H7 (cell line): ENCODE measurements at places on chromosomes 5 and 9. TPM values are rescaled to one million over a fixed set of nuclear protein-coding genes. Genes with fewer than 3 reads are reported as not detected.

NMUR2 gene
- total RNA-seq, result not detected in 2 replicates

ADAMTS16 gene
- 12.3 and 15.1 TPM in 2 replicates for total RNA-seq

ENG gene
- total RNA-seq, result 1.4 and 1.8 TPM in 2 replicates

IRX2 gene
- 51.4 and 74.9 TPM in 2 replicates for total RNA-seq

SPATA31E1 gene
- 0.07 TPM in 1 of 2 replicates, not detected in the other for total RNA-seq

FBXO10 gene
- total RNA-seq, result 13.3 and 17.4 TPM in 2 replicates

PLPP7 gene
- total RNA-seq, result 8.2 and 8.8 TPM in 2 replicates

ROPN1L gene
- 0.26 TPM in 1 of 2 replicates, not detected in the other for total RNA-seq

ZNF608 gene
- 58.7 and 61.6 TPM in 2 replicates for total RNA-seq

ARL14EPL gene
- total RNA-seq, result not detected in 2 replicates

OTP gene
- total RNA-seq, result not detected in 2 replicates

OSMR gene
- 0.26 and 0.38 TPM in 2 replicates for total RNA-seq

BARHL1 gene
- 0.07 TPM in 1 of 2 replicates, not detected in the other for total RNA-seq

CFAP90 gene
- 0.33 TPM in 1 of 2 replicates, not detected in the other for total RNA-seq

PPP3R2 gene
- not detected in 2 replicates for total RNA-seq

HSPB3 gene
- not detected in 2 replicates for total RNA-seq

PCDHB14 gene
- total RNA-seq, result 0.10 and 0.26 TPM in 2 replicates

GDF9 gene
- total RNA-seq, result 0.22 and 0.24 TPM in 2 replicates

CFAP77 gene
- 0.18 and 1.6 TPM in 2 replicates for total RNA-seq

- DNase-seq, result no peak
Observed at GRCh38 chr5:34618371-34619065, 37.6 kb upstream of the RAI14 start.

DNA sequence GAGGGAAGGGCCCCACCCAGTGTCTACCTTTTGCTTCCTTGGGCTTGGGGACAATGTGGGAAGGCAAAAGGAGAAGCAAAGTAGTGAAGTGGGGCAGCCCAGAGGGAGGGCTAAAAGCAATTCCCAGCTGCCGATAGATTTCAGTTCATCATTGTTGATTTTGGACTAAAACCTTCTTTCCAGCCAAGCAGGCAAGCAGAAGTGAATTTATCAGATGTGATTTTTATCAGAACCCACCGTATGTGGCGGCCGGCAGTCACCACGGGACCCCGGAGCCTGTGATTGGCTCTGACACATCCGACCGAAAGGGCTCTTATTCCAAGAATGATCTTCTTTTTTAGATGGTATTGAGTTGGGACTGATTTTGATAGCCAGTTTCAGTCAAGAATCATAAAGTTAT lies 559.9 kb downstream of the PSAT1 start:
- DNase-seq, result no peak

DNA sequence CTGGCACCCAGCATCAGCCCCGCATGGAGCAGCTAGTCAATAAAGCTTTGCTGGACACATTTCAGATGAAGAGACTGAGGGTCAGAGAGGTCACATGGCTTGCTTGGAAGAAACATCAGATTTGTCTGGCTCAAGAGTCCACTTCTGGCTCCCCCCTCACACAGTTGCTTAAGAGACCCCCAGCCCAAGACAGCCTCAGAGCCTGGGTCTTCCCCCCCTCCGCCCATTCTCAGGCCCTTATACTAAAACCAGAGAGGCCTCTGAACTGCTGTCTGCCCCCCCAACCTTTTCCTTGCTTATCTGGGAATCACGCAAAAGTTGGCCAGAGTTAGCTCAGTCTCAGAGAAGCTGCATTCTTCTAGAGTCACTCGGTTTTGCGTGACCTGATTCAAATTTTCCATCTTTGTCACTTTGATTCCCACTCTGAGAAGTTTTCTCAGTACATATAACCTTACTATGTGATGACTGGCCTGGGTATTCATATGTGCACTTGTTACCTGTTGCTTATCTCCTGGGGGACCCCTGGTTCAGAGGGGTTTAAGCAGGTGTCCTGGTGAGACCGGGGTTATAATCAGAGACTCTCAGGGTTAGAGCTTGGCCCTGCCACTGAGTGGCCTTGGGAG lies 145.4 kb upstream of the IER5L start:
- DNase-seq, result no peak

DNA sequence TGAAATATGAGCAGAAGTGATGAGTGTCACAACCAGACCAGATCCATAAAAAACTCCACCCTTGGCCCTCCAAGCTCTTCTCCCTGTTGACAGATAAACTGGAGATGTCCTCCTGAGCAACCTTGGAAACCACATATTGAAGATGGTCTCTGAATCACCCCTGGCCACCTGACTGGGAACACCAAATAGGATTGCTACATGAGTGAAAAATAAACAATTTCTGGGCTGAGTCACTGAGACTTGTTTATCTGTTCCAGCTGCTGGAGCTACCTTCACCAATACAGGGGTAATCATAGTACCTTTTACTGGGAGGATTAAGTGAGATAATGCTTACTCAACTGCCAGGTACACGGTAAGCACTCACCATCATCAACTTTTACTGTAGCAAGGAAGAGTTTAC lies 53.3 kb downstream of the PCA3 start:
- no peak for DNase-seq

DNA sequence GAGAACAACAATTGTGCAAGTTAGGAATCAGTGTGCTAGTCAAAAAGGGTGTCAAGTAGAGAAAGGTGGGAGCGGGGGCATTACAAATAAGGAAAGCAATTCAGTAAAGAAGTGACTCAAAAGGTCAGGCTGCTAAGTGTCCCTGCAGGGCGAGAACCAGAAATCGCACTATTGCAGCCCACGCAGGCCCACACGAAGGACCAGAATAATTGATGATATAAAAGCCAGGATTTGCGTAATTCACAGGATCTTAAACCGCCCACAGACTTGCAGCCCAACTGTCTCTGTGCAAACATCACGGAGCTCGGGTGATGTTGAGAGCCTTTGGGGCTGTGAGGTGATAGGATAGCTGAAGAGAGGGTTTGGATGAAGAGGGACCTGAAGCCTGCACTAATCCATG lies 349.0 kb downstream of the BRINP1 start:
- DNase-seq, result no peak

- DNase-seq, result no peak
Observed at GRCh38 chr5:36630201-36631145, 24.1 kb downstream of the SLC1A3 start.

- no peak for DNase-seq
Observed at GRCh38 chr9:1538301-1538700, 476.8 kb upstream of the SMARCA2 start.

DNA sequence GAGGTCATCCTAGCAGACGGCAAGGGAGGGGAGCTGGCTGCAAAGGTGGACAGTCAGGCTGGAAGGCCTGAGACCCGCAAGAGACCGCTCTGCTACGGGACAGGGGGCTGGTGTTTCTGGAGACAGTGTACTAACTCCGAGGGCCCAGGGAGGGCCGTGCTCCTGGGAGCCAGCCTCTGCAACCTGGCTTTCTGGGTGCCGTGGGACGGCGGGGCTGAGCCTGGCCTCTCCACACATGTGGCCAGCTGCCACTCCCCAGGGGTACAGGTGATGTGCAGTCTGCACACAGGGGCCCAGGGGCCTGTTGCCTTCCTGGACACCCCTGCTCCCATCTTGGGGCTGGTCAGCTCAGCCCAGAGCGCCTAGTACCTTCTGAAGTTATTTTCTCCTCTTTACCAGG lies 92.2 kb downstream of the MRPL36 start:
- DNase-seq, result peak; percentile 32

DNA sequence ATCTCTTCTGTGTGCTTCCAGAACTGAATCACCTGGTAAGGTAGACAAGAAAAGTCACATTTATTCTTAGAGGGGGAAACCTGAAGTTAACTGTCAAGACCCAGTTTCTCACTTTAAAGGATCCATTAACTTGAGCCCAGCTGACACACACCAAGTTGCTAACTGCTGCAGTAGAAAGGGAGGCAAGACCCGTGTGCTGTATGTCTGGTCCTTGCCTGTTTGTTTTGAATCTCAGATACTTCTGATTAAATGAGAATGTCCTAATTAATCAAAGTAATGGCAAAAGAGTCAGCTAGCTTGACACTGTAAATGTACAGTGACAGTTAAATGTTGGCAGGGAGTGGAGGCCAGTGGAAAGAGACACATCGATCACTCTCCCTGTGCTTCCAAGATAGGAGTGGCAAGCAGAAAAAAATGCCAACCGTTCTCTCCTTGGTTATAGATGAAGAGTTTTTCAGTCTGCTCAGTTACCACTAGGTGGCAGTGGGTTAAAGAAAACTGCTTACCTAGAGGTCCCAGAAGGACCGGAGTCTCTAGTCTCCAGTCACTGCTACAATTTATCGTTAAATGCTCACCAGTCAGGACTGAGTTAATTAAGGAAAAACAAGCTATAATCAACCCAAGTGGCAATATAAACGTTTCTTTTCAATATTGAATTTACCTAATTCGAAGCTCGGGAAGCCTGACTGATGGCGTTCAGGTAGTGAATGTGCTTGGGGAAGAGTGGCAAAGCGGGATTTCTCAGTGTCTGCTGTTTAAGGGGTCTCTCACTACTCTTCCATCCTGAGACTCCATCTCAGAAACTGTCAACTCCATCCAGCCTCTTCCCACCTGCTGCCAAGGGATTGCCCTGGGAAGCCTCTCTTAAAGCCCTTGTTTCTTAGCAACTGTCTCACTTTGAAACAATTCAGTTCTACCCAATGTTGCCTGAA lies 18.4 kb downstream of the LSM11 start:
- peak; percentile 78 for DNase-seq

- no peak for DNase-seq
Observed at GRCh38 chr5:78060421-78060820, 234.1 kb downstream of the AP3B1 start.

- DNase-seq, result peak; percentile 84
Observed at GRCh38 chr5:10689391-10690081, 71.5 kb downstream of the DAP start.

DNA sequence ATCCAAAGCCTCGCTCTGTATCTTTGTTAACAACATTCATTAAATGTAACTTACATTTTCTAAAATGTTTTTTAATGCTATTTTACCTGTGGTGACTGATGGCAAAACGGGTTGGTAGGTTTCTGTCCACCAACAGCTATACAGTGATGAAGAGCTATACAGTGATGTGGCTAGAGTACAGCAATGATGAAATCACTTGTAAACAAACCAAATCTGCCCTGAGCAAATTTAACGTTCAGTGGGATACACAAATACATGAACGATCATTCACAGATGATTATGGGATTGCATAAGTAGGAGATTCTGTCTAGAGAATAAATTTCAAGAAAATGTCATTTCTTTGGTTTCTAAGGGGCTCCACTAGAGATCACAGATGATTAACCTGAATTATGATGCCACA lies 132.7 kb downstream of the MPDZ start:
- DNase-seq, result no peak

GRCh38 chr9:26677965-26678706 lies 214.5 kb downstream of the CAAP1 start:
- no peak for DNase-seq

DNA sequence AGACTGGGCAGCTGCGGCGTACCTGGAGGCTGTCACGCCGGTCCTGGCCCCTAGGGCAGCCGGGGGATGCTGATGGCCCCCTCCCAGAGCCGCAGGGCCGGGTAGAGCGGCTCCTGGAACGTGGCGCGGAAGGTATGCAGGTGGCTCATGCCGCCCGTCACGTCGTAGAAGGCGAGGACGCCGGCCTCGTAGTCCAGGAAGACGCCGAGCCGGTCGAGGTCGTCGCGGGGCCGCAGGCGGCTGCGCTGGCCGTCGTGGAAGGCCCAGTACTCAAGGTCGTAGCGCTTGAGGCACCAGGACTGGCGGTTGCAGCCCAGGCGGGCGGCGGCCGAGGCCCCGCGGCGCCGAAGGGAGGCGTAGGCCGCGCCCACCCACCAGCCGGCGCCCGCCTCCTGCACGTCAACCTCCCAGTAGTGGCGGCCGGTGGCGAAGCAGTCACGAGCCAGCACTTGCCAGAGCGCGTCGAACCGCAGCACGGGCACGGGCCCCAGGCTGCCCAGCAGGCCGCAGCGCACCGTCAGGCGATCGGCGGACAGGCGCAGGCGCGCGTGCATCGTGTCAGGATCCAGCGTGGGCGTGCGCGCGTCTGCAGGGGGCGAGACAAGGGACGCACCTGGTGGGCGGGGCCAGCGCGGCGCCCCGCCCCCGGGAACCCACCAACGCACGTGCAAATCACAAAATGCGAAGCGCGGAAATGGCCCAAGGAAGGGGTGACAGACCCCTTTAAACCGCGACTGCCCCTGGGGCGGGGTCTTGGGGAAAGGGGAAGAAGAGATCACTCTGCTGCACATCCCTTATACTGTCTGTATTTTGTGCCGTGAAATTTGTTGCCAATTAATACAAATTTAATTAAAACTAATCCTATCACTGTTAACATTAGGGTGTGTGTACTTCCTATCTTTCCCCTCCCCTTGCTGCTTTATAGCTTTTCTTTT lies 31.2 kb downstream of the NANS start:
- DNase-seq, result peak; percentile 76

- peak; percentile 59 for DNase-seq
Observed at GRCh38 chr5:1356873-1357787, 12.2 kb upstream of the CLPTM1L start.

DNA sequence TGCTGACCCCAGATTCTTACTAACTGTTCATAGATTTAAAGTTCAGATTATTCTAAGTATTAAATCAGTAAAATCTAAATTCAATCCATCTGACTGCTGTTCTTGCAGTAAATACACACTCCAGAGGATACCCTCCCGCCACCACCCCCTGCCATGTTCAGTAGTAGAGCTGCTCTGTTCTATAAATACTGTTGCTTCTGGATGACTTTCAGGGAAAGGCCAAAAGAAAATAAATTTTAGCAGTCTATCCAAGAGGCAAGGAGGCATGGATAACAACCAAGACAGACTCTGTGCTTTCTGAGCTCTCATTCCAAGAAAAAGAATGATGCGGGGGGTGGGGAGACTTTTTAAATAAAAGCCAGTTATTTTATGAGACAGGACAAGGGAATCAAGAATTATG lies 115.1 kb downstream of the ADAMTS6 start:
- peak; percentile 7 for DNase-seq

GRCh38 chr5:89513299-89514044 lies 630.5 kb upstream of the MEF2C start:
- DNase-seq, result no peak

- DNase-seq, result no peak
Observed at GRCh38 chr5:131756942-131757341, 39.9 kb downstream of the FNIP1 start.

- no peak for DNase-seq
Observed at GRCh38 chr9:73549991-73550390, 398.3 kb downstream of the ANXA1 start.

- DNase-seq, result peak; percentile 37
Observed at GRCh38 chr9:131266266-131267229, 9.8 kb downstream of the FAM78A start.

DNA sequence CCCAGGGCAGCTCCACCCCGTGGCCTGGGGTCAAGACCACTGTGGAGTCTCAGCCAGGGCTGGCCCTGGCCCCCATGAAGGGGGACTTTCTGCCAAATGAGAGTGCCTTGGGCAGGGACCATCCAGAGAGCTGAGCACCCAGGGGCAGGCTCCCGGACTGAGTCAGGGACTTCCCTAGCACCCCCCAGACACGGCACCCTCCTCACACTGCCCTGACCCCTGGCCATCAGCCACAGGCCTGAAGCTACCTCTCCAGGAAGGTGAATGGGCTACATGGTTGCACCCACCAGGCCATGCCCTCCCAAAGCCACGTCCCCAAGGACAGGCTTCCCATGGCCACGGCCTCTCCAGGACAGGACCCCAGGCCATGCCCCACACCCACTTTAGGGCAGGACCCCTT lies 9.5 kb downstream of the CCDC187 start:
- DNase-seq, result no peak

- DNase-seq, result no peak
Observed at GRCh38 chr5:23717486-23717885, 210.1 kb downstream of the PRDM9 start.
